ENCODE measurements at places on chromosomes 3 and 15.

DNA sequence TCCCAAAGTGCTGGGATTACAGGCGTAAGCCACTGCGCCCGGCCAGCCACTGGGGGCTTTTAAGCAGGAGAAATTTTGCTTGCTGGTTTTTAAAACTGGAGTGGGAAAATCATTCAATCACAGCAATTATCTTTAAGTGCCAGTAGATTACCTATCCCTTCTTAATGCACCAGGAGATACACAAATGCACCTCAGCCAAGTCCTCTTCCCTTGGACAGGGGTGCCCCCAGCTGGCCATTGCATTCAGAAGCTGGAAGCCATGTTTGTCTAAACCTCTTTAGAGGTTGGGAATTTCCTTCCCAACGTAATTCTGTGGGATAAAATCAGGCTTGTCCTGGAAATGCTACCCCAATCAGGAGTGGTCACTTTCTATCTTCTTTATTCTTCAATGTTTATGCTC lies 26.6 kb downstream of the MIX23 start:
- no peak for DNase-seq

- DNase-seq, result no peak
Measured at GRCh38 chr15:101020451-101020850, 101.3 kb downstream of the LRRK1 start.

DNA sequence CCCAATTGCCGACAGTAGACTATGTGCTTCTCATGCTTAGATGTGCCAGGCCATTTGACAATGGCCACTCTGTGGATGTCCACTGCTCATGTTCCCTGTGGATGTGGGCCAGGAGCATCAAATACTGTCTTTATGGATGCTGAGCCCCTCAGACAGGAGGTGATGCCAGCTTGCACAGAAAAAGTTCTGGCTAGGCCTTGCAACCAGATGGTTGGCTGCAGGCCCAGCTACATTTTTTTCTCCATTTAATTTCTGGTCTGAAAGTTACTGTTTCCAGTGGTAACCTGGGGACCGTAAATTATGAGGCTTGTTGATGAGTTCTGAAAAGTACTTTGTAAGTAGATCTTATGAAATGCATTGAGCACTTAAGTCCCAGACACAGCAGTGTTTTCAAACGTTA lies 228.5 kb downstream of the CHL1 start:
- no peak for DNase-seq

DNA sequence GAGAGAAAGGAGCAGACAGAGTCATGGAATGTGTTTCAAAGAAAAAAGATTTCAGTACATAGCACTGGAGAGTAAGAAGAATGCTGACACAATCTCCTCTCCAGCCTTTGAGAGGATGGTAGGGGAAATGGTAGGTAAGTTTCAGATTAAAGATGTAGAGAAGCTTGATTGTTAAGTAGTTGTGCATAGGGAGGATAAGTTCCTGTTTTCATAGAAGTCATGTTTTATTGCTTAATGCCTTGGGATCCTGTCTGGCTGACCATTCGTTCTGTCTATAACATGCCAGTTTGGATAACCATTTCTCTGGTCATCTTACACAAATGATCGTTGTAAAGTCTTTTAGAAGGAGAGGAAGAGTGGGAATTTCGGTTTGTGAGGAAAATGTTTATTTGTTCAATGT lies 95.7 kb upstream of the IGSF10 start:
- no peak for DNase-seq

- no peak for DNase-seq
Measured at GRCh38 chr3:111695636-111696117, 100.5 kb upstream of the ZBED2 start.

DNA sequence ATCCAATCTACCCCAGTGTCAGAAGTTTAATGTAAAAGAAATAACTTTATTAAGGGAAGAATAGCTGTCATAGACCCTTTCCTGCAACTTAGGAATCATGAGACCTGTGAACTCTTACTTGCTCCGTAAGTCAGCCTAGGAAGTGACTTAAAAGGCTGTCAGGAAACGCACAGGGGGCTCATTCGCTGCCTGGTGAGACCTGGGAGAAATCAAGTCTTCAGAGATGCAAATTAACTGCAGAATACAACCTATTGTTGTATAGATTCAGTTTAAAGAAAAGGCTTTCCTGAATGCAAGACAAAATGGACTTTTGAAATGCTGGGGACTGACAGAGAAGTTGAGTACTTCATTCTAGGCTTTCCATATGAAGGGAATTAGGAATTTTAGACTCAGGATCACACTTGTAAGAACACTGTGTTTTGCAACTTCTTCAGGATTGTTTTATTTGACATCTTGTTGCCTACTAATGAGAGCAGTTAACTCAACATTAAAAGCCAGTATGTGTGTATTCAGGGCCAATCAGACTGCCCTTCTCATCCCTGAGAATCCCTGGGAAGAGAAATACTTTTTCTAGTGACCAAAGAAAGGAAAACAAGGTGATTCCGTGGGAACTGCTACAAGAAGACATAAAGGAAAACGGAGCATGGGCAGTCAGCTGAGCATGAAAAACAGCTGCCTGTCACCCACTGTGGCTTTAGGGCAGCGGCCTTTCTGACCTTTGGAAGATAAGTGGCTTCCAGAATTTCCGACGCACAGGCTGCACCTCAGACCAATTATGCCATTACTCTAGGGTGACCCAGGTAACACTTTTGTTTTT lies 18.5 kb upstream of the DPPA4 start:
- DNase-seq, result no peak

- DNase-seq, result peak; percentile 84
Measured at GRCh38 chr3:50264383-50264963, 4.5 kb upstream of the SEMA3B start.

- DNase-seq, result no peak
Measured at GRCh38 chr3:186298876-186299275, 63.2 kb downstream of the DGKG start.

DNA sequence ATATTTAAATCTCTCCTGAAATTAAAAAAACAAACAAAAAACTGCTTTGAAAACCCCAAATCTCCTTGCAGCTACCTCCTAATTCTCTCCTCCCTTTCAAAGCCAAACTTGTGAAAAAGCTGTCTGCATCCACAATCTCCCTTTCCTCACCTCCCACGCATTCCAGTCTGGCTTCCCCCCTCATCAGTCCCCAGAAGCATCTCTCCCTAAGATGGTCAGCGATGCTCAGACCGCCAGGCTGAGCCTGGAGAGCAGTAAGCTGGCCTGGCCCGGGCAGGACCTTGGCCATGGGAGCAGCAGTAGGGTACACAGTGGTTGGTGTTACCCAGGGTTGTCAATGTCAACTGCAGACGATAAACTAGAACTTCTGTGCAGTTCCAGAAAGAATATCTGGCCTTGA lies 32.9 kb upstream of the BLM start:
- DNase-seq, result no peak

- DNase-seq, result no peak
Measured at GRCh38 chr3:134753999-134754742, 40.9 kb upstream of the EPHB1 start.

DNA sequence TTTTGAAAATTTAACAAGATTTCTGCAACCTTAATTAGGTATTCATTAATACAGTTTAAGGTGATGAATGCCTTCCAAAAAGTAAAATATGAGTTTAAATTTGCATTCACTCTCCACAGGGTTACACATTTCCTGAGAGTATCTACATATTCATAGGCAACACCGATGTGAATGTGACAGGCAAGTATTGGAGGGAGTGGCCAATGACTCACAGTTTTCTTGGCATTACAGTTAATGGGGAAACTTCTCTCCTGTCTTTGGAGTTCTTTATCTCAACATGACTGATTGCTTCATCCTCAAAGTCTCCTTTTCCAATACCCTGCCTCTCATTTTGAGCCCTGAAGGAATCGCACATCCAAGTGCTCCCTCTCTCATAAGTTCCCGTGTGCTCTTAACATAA lies 181.9 kb upstream of the CHL1 start:
- DNase-seq, result no peak

DNA sequence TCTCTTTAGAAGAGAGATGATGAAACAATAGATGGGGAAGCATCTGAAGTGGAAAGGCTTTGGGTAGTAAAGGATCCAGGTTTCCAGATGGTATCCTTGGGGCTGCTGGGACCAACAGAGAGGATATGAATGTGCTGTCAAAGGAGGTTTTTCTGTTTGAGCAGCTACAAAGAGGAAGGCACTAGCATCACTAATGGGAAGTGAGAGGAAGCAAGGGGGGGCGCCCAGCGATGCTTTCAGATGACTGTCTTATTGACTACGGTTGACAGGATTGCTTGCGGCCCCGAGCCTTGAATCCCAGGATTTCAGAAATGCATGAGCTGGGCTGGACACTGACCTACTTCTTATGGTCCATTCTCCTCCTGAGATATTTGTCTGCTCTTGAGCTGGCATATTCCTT lies 103.8 kb upstream of the GALNT15 start:
- no peak for DNase-seq

DNA sequence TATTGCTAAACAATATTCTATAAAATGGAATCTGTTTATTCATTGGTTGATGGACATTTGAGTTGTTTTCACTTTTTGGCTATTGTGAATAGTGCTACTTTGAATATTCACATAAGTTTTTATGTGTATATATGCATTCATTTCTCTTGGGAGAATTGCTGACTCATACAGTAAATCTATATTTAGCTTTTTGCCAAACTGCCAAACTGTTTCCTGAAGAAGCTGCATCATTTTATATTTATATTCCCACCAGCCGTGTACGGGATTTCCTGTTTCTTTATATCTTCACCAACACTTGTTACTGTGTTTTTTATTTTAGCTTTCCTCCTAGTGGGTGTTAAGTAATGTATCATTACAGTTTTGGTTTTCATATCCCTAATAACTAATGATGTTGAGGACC lies 12.5 kb upstream of the TCAIM start:
- DNase-seq, result no peak

GRCh38 chr3:10007126-10007782 lies 19.0 kb upstream of the FANCD2 start:
- no peak for DNase-seq

DNA sequence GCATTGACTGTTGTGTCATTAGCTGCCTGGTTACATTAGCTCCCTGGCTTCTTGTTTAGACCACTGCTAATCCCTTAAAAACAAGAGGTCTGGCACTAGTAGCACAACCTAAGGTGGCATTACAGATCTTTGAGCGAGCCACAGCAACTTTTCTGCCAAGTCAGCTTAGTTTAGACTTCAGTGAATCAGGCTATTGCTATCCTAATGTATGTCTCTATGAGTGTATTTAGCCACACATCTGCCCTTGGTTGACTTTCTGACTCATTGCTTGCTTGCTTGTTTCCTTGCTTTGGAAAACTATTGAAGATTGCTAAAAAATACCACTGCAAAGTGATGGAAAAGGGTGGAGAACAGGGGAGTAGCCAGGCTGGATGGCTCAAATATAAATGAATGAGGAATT lies 50.2 kb downstream of the CHP1 start:
- DNase-seq, result peak; percentile 75

GRCh38 chr3:188220988-188221818 lies 67.2 kb downstream of the LPP start:
- DNase-seq, result no peak

DNA sequence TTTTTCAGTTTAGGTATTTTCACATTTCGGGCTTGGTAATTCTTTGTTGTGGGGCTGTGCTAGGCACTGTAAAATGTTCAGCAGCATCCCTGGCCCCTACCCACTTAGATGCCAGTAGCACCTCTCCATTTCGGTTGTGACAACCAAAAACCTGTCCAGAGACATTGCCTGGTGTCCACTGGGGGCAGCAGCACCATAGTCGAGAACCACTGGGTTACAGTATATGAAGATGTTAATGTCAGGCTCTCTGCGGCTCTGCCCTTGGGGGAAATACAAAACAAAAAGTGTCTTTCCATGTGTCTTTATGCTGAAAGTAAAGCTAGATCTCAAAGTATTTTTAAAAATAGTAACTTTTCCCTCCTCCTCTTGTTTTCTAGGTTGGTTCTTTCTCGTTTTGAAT lies 177.2 kb downstream of the ITPR1 start:
- no peak for DNase-seq

DNA sequence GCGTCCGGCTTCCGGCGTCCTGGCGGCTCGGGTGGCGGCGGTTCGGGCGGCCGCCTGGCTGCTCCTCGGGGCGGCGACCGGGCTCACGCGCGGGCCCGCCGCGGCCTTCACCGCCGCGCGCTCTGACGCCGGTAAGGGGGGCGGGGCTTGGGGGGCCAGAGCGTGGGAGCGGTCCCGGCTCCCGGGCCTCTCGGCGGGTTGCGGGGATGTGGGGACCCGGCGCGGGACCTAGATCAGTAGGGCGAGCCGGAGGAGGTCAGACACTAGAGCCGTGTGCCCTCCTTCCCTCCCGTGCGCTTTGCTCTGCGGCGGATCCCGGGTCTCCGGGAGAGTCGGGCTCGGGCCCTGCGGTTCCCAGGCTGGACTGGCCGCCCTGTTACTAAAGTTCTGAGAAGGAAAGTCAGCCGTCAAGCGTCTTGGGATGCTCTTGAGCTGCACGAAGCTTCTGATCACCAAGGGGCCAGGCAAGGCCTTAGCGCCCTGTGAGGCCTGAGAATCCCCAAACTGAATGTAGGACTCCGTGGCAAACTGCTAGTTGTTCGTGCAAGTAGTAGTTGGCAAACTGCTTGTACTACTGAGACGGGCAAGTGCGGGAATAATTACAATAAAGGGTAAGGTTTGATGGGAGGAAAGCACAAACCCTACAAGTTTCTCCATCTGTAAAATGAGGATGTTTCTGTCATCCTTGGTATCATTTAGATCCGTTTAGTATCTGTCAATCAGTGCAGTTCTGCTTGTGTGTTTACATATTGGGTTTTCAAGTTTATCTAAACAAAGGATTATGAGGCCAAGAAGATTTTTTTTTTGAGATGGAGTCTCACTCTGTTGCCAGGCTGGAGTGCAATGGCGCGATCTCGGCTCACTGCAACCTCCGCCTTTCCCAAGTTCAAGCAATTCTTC lies 587 bp downstream of the PIGX start:
- DNase-seq, result no peak

DNA sequence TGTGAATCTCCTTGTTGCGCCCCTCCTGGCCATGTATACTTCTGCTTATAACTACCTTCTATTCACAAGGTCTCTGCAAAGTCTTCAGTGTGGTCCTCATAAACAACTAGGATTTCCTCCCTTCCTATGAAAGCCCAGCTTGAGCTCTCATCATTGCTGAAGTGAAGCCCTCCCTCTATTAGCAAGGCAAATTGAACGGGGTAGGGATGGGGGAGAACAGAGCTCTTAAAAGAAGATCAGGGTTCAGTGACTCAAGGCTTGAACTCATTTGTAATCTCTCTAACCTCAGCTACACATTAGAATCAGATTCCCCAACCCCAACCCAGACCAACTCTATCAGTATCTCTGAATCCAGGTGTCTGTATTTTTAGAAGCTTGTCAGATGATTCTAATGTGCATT lies 88.3 kb upstream of the ST8SIA2 start:
- DNase-seq, result no peak

GRCh38 chr15:57485869-57486268 lies 105.8 kb upstream of the MYZAP start:
- no peak for DNase-seq

GRCh38 chr3:128493570-128494366 lies 767 bp upstream of the GATA2 start:
- no peak for DNase-seq

GRCh38 chr15:72033285-72033684 lies 84.7 kb downstream of the MYO9A start:
- no peak for DNase-seq

Data from AG04449 (cell line).